Suppressor macrophage (primary cell): ENCODE measurements at places on chromosomes 4 and X.

- no peak for DNase-seq
Measured at GRCh38 chr4:88567591-88567990, 24.7 kb upstream of the HERC3 start.

GRCh38 chr4:159070742-159071141 is 32.1 kb upstream of the RAPGEF2 start:
- no peak for DNase-seq

DNA sequence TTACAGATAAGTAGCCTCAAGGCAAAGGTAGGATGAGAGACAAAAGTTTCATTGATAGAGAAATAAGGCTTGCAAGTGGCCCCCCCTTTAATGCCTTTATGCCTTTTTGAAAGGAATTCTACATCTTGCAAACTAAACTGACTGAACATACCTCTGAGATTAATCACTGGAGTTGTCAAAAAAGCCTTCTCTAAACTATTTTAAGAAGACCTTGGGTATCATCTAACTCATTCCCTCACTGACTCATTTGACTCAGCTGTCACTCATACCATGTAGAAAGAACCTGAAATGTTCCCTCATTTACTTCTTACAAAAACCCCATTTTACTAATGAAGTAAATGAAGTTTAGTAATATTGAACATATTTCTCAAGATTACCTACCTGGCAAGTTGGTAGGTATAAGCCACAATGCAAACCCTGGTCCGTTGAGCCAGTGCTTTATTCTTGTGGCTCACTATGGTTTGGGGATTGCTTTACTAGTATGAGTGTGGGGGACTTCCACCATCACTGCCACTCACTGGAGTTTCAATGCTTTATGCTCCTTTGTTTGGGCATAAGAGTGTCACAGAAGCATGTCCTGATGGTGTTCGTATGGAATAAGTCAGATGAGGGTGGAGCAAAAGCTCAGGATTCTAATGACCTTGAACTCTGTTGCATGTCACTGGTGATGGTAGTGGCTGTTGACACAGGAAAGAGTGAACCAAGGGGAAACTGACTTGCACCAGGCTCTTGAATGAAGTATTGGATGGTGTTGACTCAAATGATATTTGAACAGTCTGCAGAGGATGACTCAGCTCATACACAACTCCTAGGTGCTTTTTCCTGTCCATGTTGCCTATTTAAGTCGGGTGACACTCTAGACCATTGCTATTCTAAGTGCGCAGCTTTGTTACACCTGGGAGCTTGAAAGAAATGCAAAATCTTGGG is 305.5 kb upstream of the EMCN start:
- no peak for DNase-seq

- DNase-seq = peak; percentile 5
Measured at GRCh38 chrX:71870208-71871098, 40.2 kb upstream of the NHSL2 start.

DNA sequence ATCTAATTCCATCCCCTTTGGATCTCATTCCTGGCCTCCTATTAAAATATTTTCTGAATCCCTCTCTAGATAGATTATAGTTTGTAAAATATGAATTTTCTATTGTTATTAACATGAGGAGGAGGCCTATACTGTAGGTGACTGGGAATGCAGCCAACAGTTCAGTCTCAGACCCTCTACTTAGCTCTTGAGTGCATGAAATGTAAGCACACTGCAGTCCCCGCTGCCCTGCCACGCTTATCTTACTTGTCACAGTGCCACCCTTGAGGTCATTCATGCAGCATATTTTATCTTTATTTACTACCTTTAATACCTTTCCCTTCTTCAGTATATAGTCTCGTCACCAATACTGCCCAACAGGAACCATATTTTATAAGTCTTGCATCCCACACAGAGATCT is 151.0 kb downstream of the CAMK2D start:
- no peak for DNase-seq

DNA sequence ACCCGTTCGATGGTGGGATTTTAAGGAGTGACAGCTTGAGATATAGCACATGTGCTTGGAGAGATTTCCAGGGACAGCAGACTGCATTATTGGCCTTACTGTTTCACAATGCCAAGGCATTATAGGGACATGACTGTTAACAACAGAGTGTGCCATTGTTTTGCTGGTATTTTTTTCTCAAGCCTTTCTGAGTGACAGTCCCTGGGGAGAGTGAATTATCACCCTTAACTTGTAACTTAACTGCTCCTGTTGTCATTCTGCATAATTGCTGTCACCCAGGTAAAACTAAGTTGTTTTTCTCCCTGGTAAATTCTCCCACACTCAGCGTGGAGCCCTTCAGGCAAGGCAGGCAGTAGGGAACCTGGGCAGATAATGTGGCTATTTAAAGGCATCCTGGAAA is 989.2 kb upstream of the LCORL start:
- no peak for DNase-seq

DNA sequence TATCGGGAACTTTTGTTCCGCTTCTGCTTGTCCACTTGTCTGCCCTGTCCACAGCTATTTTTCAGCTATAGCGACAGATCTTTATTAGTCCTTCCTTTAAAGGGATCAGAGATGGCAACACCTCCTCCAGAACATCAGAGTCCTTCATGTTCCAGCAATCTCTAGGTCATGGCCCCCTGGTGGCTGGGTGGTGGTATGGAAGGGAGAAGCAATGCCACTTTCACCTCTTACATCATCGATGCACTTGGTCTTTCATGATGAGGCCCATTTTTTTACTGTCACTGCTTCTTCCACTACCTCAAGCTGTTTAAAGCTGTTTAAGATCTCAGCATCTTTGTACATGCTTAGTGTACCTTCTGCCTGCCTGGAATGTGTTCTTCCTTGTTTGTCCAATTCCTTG is 106.7 kb downstream of the ARHGAP6 start:
- DNase-seq = peak; percentile 57

DNA sequence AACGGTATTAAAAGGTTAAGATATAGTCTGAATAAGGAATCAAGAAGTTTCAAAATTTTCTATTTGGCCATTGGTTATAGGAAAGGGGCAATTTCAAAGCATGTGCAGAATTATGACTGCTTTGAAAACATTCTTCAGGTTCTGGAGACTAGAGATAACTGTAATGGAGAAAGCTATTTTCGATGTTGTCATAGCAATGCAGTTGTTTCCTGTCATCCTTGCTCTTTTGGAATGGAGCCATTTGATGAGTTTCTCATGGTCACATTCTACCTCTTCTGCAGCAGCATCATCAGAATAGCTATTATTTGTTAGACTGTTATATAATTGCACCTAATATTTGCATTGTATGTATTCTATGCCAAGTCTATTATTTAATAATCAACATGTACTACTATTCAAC is 368.2 kb upstream of the NR3C2 start:
- DNase-seq = no peak

DNA sequence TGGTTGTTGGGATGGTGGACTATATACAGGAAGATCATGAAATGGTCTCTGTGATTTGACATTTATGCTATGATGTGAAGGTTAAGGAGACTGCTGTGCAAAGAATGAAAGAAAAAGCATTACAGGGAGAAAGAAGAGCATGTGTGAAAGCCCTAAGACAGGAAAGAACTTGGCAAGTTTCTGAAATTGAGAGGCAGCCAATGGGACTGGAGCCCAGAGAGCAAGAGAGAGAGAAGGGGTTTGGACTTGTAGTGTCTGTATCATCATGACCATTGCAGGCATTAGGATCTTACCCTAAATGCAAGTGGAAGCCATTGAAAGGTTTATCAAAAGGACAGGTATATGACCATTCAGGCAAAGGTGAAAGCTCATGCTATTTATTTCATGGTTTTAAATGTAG is 147.1 kb downstream of the NAA11 start:
- DNase-seq = no peak

DNA sequence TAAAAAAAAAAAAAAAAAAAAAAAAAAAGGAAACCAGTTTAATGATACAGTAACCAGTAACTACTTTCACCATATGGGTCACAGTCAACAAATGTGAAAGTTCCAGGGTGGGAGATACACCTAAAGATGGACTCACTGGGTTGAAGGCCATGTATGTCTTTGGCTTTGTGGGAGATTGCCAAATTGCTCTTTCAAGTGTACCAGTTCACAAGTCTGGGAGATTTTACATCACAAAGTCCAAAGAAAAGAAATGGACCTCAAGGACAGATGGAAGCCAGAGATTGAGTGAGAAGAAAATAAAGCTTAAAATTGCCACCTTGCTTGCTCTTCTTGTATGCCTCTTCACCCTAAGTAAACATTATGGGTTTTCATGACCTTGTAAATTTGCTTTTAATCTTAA is 65.3 kb downstream of the NHS start:
- no peak for DNase-seq

- peak; percentile 76 for DNase-seq
Measured at GRCh38 chrX:24149351-24150050, at the start of gene ZFX. ZFX (plus strand) TSS chrX:24149729; CDS start chrX:24172743, 23,014 bp downstream.
